ENCODE measurements at places on chromosomes 5 and 9. TPM values are rescaled to one million over a fixed set of nuclear protein-coding genes. Genes with fewer than 3 reads are reported as not detected.

GRCh38 chr5:19369561-19369960 is 618.4 kb downstream of the CDH18 start:
- H3K36me3 ChIP-seq = no peaks in the 10 kb centered on the region
- H3K4me1 ChIP-seq = no peaks in the 10 kb centered on the region
- H3K27ac ChIP-seq = no peak overlapping the region
- no peaks in the 10 kb centered on the region for H3K27me3 ChIP-seq
- no peak for DNase-seq
- H3K4me3 ChIP-seq = no peak overlapping the region

- DNase-seq = no peak
- no peaks in the 10 kb centered on the region for H3K36me3 ChIP-seq
- no peaks in the 10 kb centered on the region for H3K27me3 ChIP-seq
- no peaks in the 10 kb centered on the region for H3K4me1 ChIP-seq
- H3K27ac ChIP-seq = no peak overlapping the region
Measured at GRCh38 chr9:13513286-13513685, 233.8 kb upstream of the MPDZ start.

- DNase-seq = no peak
- H3K36me3 ChIP-seq = peaks cover 44% of the 10 kb centered on the region
- H3K4me1 ChIP-seq = peaks cover 23% of the 10 kb centered on the region
- H3K27ac ChIP-seq = no peak overlapping the region
Measured at GRCh38 chr9:100317706-100318105, 35.0 kb downstream of the TEX10 start.

DNA sequence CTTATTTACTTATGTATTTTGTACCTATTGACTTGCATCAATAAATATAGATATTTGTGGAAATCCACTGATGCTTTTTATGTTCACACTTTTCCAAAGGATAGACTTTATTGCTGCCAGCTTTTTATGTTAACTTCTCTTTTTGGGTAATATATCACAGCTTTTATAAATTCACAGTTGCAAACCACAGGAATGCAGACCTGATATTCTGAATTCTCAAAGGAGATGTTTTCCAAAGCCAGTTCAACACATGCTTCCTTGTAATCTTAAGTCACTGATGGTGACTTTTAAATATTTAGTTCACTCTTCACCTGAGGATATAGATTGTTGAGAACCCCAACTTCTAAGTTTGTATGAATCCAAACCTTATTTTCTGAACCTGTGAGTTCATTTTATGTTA is 223.4 kb upstream of the PRR16 start:
- no peaks in the 10 kb centered on the region for H3K4me1 ChIP-seq
- no peak for DNase-seq
- no peaks in the 10 kb centered on the region for H3K27me3 ChIP-seq
- H3K4me3 ChIP-seq = no peak overlapping the region
- H3K36me3 ChIP-seq = no peaks in the 10 kb centered on the region

DNA sequence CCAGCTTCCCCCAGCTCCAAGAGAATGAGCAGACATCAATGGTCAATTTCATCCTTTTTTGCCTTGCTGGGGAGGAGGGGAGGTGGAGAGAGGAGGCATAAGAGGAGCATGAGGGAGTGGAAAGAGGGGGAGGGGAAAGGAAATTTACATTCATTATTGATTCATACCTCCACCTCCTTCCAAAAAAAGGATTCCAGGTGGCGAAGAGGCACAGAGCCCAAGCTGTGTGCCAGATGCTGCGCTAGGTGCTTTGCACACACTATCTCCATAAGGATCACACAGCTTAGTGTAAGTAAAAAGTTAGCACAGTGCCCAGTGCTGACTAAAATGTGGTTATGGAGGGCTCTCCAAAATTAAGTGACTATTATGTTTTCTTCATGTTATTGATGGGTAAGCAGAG is 11.0 kb downstream of the ASTN2 start:
- H3K4me1 ChIP-seq = no peaks in the 10 kb centered on the region
- H3K4me3 ChIP-seq = no peak overlapping the region
- no peaks in the 10 kb centered on the region for H3K36me3 ChIP-seq

The IDNK gene
- total RNA-seq = 4.4 TPM

The CYLC2 gene
- not detected for total RNA-seq
